Heart right ventricle (tissue), 16 donors: ENCODE measurements at places on chromosomes 6 and 20. TPM values are rescaled to one million over a fixed set of nuclear protein-coding genes. Genes with fewer than 3 reads are reported as not detected.
A peak's percentile ranks its signal among the peaks of the same experiment; 100 is the strongest.

The ABHD16B gene
- total RNA-seq = not detected

The ASIP gene
- total RNA-seq = 11.3 TPM

The ENPP1 gene
- total RNA-seq = 2.6 TPM

The FAM8A1 gene
- 15.5 TPM for total RNA-seq

The PDYN gene
- total RNA-seq = not detected

The PKHD1 gene
- 0.03 TPM for total RNA-seq

The NKX2-4 gene
- not detected for total RNA-seq

The PLEKHG1 gene
- 16.4 TPM for total RNA-seq

The CD24 gene
- total RNA-seq = 0.66 TPM

The SNAI1 gene
- 0.59 TPM for total RNA-seq

The SLC35F1 gene
- 5.0 TPM for total RNA-seq

The TLDC2 gene
- total RNA-seq = not detected

DNA sequence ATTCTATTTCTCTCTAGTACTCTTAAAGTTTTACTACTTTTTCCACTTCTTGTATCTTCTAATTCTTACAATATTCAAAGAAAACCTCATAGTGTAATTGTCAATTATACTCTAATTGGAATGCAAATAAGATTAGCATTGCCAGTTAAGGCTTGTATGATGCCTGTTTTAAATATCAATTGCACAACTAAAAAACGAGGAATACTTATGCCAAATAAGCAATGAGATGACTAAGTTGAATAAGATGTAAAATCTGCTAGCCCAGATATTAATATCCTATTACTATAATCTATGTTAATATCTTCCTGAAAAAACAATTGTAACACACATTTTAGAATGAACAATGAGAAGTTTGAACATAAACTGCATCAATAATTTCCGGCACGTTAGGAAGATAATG is 13.3 kb upstream of the AKAP7 start:
- H3K36me3 ChIP-seq = no peaks in the 10 kb centered on the region
- H3K27me3 ChIP-seq = no peaks in the 10 kb centered on the region
- no peak overlapping the region for H3K4me3 ChIP-seq

GRCh38 chr20:9110916-9111432 is 42.1 kb downstream of the PLCB4 start:
- H3K4me1 ChIP-seq = peaks cover 55% of the 10 kb centered on the region
- DNase-seq = no peak
- H3K4me3 ChIP-seq = no peak overlapping the region
- H3K36me3 ChIP-seq = no peaks in the 10 kb centered on the region
- no peaks in the 10 kb centered on the region for H3K27me3 ChIP-seq

GRCh38 chr6:129590408-129591022 is 119.5 kb downstream of the ARHGAP18 start:
- H3K4me3 ChIP-seq = no peak overlapping the region
- H3K36me3 ChIP-seq = no peaks in the 10 kb centered on the region
- H3K27me3 ChIP-seq = no peaks in the 10 kb centered on the region
- no peak overlapping the region for H3K27ac ChIP-seq
- no peak for DNase-seq

GRCh38 chr20:57323034-57323433 is 6.6 kb upstream of the SPO11 start:
- no peaks in the 10 kb centered on the region for H3K4me1 ChIP-seq
- H3K27ac ChIP-seq = no peak overlapping the region
- peaks cover 72% of the 10 kb centered on the region for H3K27me3 ChIP-seq
- no peak for DNase-seq
- H3K36me3 ChIP-seq = no peaks in the 10 kb centered on the region

GRCh38 chr6:47919875-47920274 is 138.0 kb downstream of the OPN5 start:
- H3K27ac ChIP-seq = no peak overlapping the region
- DNase-seq = no peak
- H3K27me3 ChIP-seq = no peaks in the 10 kb centered on the region
- no peak overlapping the region for H3K4me3 ChIP-seq

DNA sequence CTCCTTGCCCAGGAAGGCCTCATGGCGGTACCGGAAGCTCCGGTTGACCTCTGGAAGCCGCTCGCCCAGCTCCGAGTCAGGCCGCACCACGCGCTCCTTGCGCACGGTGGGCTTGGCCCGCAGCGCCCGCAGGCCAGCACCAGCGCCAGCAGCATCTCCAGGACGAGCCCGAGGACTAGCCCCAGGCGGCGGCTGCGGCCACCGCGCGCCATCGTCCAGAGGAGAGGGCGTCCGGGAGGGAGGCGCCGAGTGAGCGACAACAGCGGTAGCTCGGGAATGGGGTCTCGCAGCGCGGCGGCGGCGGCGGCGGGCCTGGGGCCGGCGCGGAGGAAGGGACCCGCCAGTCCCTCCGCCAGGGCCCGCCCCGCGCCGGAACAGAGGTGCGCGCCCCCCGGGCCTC is 27.6 kb upstream of the CGA start:
- no peaks in the 10 kb centered on the region for H3K4me1 ChIP-seq
- H3K4me3 ChIP-seq = no peak overlapping the region
- no peak for DNase-seq
- H3K27me3 ChIP-seq = peaks cover 28% of the 10 kb centered on the region

GRCh38 chr20:48217190-48217589 is 431.9 kb upstream of the SULF2 start:
- no peaks in the 10 kb centered on the region for H3K4me1 ChIP-seq
- no peak for DNase-seq
- H3K36me3 ChIP-seq = no peaks in the 10 kb centered on the region
- no peak overlapping the region for H3K27ac ChIP-seq

GRCh38 chr20:40006168-40006860 is 682.7 kb downstream of the MAFB start:
- no peak overlapping the region for H3K27ac ChIP-seq
- H3K4me3 ChIP-seq = no peak overlapping the region
- H3K4me1 ChIP-seq = no peaks in the 10 kb centered on the region
- H3K36me3 ChIP-seq = no peaks in the 10 kb centered on the region
- no peak for DNase-seq
- no peaks in the 10 kb centered on the region for H3K27me3 ChIP-seq

DNA sequence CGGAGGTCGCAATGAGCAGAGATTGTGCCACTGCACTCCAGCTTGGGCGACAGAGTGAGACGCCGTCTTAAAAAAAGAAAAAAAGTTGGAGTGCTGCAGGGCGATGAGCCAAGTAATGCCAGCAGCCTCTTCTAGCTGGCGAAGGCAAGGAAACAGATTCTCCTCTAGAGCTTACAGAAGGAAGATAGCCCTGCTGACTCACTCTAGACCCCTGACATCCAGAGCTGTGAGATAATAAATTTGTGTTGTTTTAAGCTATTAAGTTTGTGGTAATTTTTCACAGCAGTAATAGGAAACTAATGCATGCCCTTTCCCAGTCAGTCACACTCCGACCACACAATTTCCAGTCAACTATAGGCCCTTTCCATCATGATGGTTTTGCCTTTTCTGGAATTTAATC is 16.4 kb downstream of the PRSS16 start:
- no peak overlapping the region for H3K27ac ChIP-seq
- peaks cover 89% of the 10 kb centered on the region for H3K27me3 ChIP-seq
- H3K36me3 ChIP-seq = no peaks in the 10 kb centered on the region
- no peak overlapping the region for H3K4me3 ChIP-seq
- H3K4me1 ChIP-seq = no peaks in the 10 kb centered on the region
- DNase-seq = no peak

GRCh38 chr20:41604002-41604401 is 14.2 kb downstream of the CHD6 start:
- DNase-seq = no peak
- H3K27ac ChIP-seq = no peak overlapping the region
- H3K4me3 ChIP-seq = no peak overlapping the region
- H3K36me3 ChIP-seq = no peaks in the 10 kb centered on the region
- H3K4me1 ChIP-seq = peaks cover 30% of the 10 kb centered on the region
- no peaks in the 10 kb centered on the region for H3K27me3 ChIP-seq

DNA sequence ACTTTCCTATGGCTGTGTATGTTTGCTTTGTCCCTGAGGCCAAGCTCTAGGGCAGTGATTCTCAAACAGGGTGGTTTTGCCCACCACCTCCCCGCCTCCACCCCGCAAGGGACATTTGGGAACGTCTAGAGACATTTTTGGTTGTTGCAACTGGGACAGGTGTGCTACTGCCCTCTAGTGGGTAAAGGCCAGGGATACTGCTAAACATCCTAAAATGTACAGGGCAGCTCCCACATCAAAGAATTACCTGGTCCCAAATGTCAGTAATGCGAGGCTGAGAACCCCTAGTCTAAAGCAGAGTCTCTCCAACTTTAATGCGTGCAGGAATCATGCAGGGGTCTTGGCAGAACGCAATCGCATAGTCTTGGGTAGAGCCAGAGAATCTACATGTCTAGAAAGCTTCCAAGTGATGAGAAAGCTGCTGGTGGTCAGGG is 5.1 kb downstream of the KCNS1 start:
- peaks cover 5% of the 10 kb centered on the region for H3K4me1 ChIP-seq
- peak; percentile 57 for DNase-seq
- H3K27ac ChIP-seq = no peak overlapping the region
- peaks cover 49% of the 10 kb centered on the region for H3K27me3 ChIP-seq
- H3K36me3 ChIP-seq = no peaks in the 10 kb centered on the region

DNA sequence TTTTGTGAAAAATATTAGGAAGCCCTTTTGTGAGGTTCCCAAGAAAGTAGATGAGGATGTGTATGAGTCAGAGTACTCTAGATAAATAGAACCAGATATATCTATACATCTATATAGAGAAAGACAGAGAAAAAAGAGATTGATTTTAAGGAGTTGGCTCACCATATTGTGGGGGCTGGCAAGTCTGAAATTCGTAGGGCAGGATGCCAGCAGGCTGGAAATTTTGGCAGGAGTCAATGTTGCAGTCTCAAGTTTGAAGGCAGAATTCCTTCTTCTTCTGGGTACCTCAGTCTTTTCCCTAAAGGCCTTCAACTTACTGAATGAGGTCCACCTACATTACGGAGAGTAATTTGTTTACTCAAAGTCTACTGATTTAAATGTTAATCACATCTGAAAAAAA is 65.3 kb upstream of the SAMD3 start:
- no peak overlapping the region for H3K27ac ChIP-seq
- no peak overlapping the region for H3K4me3 ChIP-seq
- H3K27me3 ChIP-seq = no peaks in the 10 kb centered on the region
- no peak for DNase-seq

DNA sequence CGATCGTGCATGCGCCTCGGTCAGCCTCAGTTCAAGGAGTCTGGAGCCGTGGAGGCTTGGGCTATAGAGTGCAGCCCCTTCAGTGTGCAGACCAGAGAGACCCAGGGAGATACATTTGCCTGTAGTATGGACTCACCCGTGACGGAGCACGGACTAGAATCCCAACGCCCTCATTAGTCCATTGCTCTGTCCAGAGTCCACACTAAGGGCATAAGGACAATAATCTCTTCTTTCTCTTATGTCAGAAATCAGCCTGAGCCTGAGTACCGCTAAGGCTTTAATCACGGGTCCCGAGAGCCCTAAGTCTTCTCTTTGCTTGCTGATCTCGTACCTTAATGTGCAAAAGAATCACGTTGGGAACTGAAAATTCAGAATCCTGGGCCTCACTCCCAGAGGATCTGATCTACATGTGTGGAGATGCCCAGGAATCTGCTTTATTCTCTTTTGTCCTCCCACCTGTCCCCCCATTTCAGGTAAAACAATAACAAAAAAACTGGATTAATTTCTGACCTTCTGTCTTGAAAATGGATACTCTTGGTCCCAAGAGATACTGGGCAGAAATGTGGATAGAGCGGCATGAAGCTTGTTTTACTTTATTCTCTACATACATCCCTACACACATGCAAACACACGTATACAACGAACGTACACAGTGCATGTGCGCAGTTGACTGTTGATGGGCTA is 671 bp downstream of the BPHL start:
- no peak for DNase-seq
- peak overlapping the region; percentile 87 for H3K27ac ChIP-seq
- no peaks in the 10 kb centered on the region for H3K27me3 ChIP-seq
- peaks cover 17% of the 10 kb centered on the region for H3K4me1 ChIP-seq

GRCh38 chr6:161379834-161380582 is 106.1 kb upstream of the AGPAT4 start:
- H3K4me1 ChIP-seq = no peaks in the 10 kb centered on the region
- no peak for DNase-seq
- H3K27me3 ChIP-seq = no peaks in the 10 kb centered on the region

GRCh38 chr20:44020406-44021148 is 105.9 kb downstream of the TOX2 start:
- no peak overlapping the region for H3K4me3 ChIP-seq
- H3K4me1 ChIP-seq = peaks cover 34% of the 10 kb centered on the region
- peaks cover 8% of the 10 kb centered on the region for H3K27me3 ChIP-seq
- no peaks in the 10 kb centered on the region for H3K36me3 ChIP-seq
- DNase-seq = no peak

- no peaks in the 10 kb centered on the region for H3K4me1 ChIP-seq
- no peaks in the 10 kb centered on the region for H3K27me3 ChIP-seq
- no peak for DNase-seq
- H3K4me3 ChIP-seq = no peak overlapping the region
- H3K27ac ChIP-seq = no peak overlapping the region
- H3K36me3 ChIP-seq = no peaks in the 10 kb centered on the region
These were observed 151.0 kb upstream of the MCHR2 start for GRCh38 chr6:100144991-100145390.

DNA sequence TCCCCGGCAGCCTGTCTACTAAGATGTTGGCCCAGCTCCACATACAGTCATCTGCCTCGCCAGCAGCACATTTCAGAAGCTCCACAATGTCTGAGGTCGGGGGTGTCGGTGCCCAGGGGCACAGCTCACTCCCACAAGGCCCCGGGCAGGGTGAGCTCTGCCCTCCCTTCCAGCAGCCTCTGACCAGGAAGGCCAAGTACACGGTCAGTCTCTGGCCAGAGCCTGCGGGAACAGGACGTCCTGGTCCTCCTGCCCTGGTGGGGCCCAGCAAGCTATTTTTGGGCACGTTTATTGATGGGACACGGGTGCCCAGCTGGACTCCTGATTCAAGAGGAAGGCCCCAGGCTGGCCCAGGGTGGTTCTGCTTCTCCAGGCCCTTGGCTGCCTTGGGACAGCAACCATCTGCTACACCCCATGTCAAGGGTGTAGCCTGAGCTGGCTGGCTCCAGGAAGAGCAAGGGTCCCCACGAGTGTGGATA is 114.9 kb upstream of the PTPN1 start:
- no peaks in the 10 kb centered on the region for H3K27me3 ChIP-seq
- peaks cover 15% of the 10 kb centered on the region for H3K4me1 ChIP-seq
- no peak overlapping the region for H3K4me3 ChIP-seq
- DNase-seq = peak; percentile 79
